ENCODE measurements at places on chromosomes 7 and 10.

DNA sequence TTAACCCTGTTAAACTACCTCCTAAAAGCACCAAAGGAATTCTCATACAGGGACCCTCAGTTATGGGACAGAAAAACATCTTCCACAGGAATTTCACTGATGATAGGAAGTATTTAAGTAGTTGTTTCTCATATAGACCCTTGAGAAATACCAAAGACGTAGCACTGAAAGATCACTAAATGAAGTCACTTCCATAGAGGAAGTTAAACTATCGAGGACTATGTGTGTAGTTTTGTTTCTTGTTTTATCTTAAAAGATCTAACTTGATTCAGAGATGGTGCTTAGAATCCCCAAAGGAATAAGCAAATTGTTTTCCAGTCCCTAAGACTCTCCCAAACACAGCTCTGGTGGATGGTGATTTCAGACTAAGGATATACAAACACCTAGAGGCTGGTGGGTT is 94.8 kb upstream of the AFAP1L2 start:
- DNase-seq: no peak

DNA sequence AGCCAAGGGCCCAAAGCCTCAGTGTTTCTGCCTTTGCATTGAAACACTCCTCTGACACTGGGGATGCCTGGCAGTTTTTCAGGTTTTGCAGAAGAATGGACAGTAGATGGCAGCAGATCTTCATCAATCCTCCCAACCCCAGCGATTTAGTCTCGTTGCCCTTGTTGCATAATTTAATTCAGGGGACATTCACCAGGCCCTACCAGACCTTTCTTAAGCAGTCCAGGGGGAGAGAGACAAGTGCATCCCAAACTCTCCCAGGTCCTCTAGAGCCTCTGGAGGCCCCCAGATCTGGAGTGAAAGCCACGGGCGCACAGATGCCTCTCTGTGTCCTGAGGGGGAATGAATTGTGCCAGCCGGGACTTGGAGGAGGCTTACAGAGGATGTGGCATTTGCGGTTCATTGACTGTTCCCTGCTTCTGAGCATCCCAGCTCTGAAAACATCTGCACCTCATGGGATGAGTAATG is 29.6 kb downstream of the MINDY4 start:
- peak; percentile 1 for DNase-seq

- DNase-seq: no peak
Measured at GRCh38 chr7:23476286-23477156, 6.2 kb upstream of the IGF2BP3 start.

GRCh38 chr10:53013201-53013810 is 240.7 kb upstream of the MBL2 start:
- no peak for DNase-seq

DNA sequence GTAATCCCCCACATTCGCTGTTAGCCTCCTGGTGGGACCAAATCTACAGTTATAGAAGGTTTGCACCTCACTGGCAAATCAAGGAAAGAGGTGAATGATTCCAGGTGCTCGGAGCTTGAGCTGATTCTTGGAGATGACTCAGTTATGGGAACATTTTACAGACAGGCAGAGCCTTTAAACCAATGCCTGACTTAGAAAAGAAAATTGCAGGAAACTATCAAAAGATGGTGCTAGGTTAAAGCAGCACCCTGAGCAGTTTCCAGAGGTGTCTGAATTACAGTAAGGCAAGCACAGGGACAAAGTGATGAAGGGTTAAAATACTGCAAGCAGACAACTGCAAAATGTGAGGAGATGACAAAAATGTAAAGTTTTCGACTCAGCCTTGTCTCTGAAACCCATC is 2.9 kb downstream of the LRRTM3 start:
- DNase-seq: no peak

DNA sequence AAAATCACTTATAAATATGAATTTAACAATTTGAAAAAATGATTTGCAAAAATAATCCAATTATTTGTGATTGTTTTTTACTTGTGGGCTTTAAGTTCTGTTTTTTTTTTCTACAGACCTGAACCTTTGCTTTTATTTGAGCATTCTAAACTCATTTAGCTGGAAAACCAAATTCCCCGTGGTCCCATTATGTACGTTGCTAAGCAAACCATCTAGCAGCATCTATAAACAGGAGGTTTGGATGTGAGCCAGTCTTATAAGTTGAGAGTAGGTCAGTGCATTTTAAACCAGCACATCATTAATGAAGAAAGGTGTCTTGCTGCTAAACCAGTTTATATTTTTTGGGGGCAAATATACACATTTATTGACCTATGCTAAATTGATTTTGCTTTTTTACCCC is 77.3 kb downstream of the LRRN3 start:
- DNase-seq: no peak

DNA sequence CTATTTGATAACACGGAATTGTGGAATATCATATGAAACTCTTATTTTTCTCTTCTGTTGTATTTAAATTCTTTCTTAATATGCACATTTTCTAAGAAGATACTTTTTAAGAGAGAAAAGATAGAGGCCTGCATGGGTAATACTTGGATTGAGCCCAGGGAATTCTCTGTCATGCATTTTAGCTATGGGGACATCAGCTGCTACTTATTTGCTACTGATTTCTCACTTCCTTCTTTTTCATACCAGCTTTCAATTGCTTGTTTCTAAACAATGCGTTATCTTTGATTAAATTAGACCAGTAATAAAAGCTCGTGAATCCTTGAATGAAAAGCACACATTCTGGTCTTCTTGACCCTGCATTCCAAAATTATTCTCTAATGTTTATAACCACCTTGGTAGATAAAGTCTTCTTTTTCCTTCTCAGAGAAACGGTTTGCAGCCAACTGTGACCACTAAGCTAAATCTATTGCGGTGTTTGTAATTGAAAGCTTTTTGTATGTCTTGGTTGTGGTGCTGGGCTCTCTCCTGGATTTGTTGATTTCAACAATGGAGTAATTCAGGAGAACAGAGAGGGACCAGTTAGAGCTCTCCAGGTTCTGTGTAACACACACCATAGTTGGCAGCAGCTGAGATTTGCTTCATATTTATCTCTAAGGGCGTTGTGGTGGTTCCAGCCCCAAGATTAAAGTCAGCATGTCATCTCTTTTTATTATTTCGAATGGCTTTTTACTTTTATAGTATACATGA is 139.3 kb downstream of the PPP1R9A start:
- no peak for DNase-seq

DNA sequence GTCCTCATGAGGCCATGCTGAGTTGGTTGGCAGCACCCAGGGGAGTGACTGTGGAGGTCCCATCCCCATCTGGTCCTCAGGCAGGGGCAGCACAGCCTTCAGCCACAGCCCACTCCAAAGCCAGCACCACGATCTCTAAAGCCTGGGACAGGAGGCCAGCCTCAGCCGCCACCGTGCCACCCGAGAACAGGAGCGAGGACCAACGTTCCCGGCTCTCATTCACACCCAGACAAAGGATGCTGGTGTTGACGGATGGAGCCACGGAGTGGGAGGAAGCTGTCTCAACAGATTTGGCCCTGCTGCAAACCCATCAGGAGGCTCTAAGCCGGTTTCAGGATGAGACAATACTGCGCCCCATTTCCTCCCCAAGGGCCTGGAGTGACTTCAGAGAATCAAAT is 42.7 kb upstream of the PPP2R2D start:
- DNase-seq: no peak

DNA sequence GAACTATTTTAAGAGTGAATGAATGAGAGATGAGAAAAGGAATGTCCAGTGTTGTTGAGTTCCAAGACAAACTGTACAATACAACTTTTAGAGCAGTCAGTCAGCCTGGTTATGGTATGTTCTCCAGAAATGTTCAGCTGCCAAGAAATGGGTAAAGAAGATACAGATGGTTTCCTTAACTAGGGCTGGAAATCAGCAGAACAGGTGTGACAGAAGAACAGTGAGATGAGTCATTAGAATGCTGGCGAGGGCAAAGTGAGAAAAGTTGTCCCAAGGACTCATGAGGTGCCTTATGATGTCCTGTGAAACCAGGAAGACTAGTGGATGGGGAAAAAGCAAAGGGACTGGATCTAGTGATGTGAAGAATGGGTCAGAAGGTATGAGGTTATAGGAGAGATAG is 20.8 kb upstream of the SEPTIN7 start:
- no peak for DNase-seq

GRCh38 chr7:25091779-25092178 is 33.3 kb downstream of the CYCS start:
- no peak for DNase-seq

- peak; percentile 35 for DNase-seq
Measured at GRCh38 chr7:22559829-22560489, 60.0 kb upstream of the STEAP1B start.

DNA sequence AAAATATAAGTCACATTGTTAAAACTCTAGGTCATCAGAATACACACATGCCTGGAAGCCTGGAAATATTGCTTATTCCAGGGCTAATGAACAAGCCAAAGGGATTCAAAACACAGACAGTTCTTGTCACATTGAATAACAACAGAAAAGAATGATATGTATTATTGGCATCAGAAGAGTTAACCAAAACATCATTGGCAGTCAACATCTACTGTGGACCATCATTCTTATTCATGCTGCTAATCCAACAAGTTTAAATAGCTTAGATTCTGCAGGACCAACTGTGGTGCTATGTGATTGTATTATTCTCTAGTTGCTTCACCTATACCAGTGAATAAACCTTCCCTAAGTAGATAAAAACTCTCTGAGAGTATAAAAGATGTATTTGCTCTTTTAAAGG is 198.3 kb downstream of the NEBL start:
- no peak for DNase-seq

DNA sequence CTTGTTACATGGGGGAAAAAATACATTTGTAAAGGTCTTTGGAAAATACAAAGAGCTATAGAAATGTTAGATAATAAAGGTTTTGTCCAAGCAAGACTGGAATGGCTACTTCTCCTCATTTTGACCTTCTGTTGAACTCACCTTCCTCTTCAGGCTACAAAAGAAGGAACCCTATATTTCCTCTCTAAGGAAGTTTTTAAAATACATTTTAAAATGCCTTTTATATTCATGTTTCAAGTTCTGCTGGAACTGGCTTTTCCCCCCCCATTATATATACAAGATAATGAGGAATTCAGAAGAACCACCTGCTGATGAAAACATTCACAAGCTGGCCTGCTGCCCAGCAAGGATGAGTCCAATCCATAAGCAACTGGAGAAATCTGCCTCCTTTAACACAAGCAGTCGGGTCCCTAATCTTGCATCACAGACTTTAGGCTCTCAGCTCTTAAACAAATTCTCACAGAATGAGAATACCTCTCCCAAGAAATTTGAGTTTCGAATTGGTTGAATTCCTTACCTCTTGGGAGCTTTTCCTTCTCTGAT is 44.6 kb downstream of the MTERF1 start:
- DNase-seq: no peak

Measured in effector CD8-positive, alpha-beta T cell (primary cell).